Activated B cell treated with CpG ODN at 0.5 μM for 24 hours (primary cell): ENCODE measurements at places on chromosomes 4 and X. TPM values are rescaled to one million over a fixed set of nuclear protein-coding genes. Genes with fewer than 3 reads are reported as not detected.

FRAS1 gene
- total RNA-seq: not detected in 2 replicates

ACE2 gene
- total RNA-seq: not detected in 2 replicates

DNA sequence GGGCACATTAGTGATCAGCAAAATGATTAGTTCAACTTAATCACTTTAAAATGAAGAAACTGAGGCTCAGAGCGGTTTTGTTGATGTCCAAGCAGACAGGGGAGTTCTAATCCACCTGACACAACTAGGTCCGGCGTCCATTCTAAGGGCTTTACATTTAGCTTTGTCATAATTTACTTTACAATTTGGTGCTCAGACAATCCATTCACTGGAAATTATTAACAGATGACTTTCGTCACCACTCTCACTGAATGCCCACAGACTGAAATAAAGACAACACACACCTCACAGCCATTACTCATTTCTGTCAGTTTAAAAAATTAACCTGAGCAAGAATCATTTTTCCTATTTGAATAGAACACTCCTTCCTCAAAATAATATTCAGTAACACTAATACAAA, 10.8 kb downstream of the NR3C2 start:
- DNase-seq: no peak

DNA sequence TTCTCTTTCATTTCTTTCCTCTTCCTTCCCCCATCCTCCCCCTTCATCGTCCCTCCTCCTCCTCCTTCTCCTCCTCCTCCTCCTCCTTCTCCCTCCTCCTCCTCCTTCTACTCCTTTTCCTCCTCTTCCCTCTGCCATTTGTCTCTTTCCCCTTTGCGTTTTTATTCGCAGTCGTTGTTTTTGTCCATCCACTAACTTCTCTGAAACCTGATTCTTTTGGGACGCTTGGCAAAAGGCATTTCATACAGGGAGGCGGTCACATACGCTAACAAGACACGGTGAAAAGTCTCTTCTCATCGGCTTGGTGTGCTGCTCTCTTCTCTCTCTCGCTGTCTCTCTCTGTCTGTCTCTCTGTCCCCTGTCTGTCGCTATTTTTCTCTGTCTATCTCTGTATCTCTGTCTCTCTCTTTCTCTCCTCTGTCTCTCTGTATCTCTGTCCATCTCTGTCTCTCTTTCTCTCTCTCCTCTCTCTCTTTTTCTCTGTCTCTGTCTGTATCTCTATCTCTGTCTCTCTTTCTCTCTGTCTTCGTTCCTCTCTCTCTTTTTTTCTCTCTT, 5.4 kb upstream of the SHOX start:
- DNase-seq: no peak

FGFBP2 gene
- 0.20 and 0.39 TPM in 2 replicates for total RNA-seq

EVC gene
- total RNA-seq: 0.16 and 0.76 TPM in 2 replicates
